ENCODE measurements at places on chromosomes 12 and 14. TPM values are rescaled to one million over a fixed set of nuclear protein-coding genes. Genes with fewer than 3 reads are reported as not detected.
A peak's percentile ranks its signal among the peaks of the same experiment; 100 is the strongest.

- DNase-seq = no peak
These were observed 18.9 kb upstream of the CRACR2A start for GRCh38 chr12:3771853-3772252.

DNA sequence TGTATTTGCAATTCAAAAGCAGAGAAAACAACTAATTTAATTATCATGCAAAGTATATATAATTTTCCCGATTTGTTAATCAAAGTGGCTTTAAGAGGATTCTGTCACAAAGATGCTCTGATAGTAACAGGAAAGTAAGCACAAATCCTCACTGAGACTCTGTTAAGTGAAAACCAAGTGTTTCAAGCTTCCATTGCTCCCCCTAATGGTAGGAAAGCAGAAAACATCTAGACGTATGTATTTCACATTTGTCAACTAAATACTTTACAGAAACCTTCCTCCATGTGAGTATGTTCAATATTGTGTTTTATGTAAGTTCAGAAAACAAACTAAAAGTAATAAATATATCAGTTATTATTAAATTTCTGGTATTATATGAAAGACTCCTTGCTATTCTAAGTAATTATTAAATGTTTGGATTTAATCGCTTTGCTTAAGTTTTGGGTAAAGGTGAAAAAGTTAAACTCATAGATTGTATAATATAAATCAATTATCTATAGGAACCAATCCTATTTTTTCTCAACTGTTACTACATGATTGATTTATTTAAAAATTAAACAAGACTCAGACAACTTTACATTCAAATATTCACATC is 1.5 kb upstream of the NTS start:
- DNase-seq = peak; percentile 63

Gene PPP1R1A
- total RNA-seq = 18.7 TPM

Gene DCN
- total RNA-seq = 643 TPM

All from spinal cord (tissue), 10 donors.